ENCODE measurements at places on chromosomes 12 and 14.

- DNase-seq, result no peak
- H3K36me3 ChIP-seq, result peaks cover 6% of the 10 kb centered on the region
- peak overlapping the region; percentile 20 for H3K27ac ChIP-seq
- H3K27me3 ChIP-seq, result no peaks in the 10 kb centered on the region
- peak overlapping the region; percentile 97 for H3K4me3 ChIP-seq
Observed at GRCh38 chr12:46369474-46370379, 2.8 kb downstream of the SLC38A2 start.

DNA sequence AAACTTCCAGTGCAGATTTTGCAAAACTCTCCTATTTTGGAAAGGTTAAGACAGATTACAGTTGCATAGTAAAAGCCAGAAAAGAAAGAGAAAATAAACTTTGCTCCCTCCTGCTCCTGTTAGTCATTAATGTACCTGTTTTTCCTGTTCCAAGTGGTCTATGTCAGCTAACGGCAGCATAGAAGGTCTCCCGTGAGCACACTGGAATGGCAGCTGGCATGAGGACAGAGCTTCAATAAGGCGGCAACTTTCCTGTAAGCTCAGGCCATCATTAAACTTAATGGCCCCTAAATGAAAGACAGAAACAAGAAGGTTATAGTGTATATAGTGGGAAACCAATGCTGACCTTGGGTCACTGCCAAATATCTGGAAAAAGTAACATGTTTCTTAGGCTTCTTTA lies 16.0 kb downstream of the EIF2B2 start:
- H3K4me3 ChIP-seq, result no peak overlapping the region
- no peaks in the 10 kb centered on the region for H3K27me3 ChIP-seq
- no peaks in the 10 kb centered on the region for H3K4me1 ChIP-seq
- H3K36me3 ChIP-seq, result no peaks in the 10 kb centered on the region

GRCh38 chr12:104360157-104360556 lies 56.6 kb downstream of the EID3 start:
- H3K27me3 ChIP-seq, result no peaks in the 10 kb centered on the region
- H3K4me1 ChIP-seq, result no peaks in the 10 kb centered on the region
- H3K36me3 ChIP-seq, result no peaks in the 10 kb centered on the region
- DNase-seq, result no peak
- no peak overlapping the region for H3K27ac ChIP-seq

DNA sequence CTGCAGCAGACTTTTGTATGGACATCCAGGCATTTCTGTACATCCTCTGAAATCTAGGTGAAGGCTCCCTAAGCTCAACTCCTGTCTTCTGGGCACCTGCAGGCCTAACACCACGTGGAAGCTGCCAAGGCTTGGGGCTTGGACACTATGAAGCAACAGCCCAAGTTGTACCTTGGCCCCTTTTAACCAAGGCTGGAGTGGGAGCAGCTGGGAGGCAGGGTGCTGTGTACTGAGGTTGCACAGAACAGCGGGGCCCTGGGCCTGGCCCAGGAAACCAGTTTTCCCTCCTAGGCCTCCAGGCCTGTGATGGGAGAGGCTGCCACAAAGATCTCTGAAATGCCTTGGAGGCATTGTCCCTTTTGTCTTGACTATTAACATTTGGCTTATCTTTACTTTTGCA lies 214.4 kb upstream of the LRIG3 start:
- H3K36me3 ChIP-seq, result no peaks in the 10 kb centered on the region
- H3K4me1 ChIP-seq, result no peaks in the 10 kb centered on the region
- H3K27me3 ChIP-seq, result no peaks in the 10 kb centered on the region
- no peak overlapping the region for H3K27ac ChIP-seq

DNA sequence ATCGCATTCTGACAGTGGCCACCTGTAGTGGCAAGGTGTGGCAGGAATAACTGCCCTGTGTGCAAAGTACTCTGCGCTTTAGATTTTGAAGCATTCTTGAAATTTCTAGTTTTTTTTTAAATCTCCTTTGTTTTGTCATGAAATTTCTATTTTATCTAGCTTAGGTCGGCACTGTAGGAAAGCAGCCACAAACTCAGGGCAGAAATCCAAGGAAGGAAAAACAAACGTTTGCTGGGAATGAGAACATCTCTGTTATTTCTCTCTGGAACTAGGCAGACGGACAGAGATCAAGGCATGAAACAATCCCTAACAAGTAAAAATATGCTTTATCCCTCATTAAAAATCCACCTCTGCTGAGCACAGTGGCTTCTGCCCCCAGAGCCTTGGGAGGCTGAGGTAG lies 1.3 kb upstream of the NR2C1 start:
- no peak for DNase-seq
- no peaks in the 10 kb centered on the region for H3K4me1 ChIP-seq
- no peaks in the 10 kb centered on the region for H3K27me3 ChIP-seq
- no peak overlapping the region for H3K4me3 ChIP-seq
- H3K27ac ChIP-seq, result no peak overlapping the region

GRCh38 chr12:40207551-40207950 lies 17.2 kb upstream of the LRRK2 start:
- no peaks in the 10 kb centered on the region for H3K27me3 ChIP-seq
- H3K27ac ChIP-seq, result no peak overlapping the region
- no peaks in the 10 kb centered on the region for H3K4me1 ChIP-seq
- DNase-seq, result no peak

GRCh38 chr12:131939007-131939406 lies 9.9 kb downstream of the PUS1 start:
- H3K36me3 ChIP-seq, result no peaks in the 10 kb centered on the region
- no peak for DNase-seq
- H3K4me3 ChIP-seq, result no peak overlapping the region
- H3K4me1 ChIP-seq, result no peaks in the 10 kb centered on the region
- no peaks in the 10 kb centered on the region for H3K27me3 ChIP-seq

DNA sequence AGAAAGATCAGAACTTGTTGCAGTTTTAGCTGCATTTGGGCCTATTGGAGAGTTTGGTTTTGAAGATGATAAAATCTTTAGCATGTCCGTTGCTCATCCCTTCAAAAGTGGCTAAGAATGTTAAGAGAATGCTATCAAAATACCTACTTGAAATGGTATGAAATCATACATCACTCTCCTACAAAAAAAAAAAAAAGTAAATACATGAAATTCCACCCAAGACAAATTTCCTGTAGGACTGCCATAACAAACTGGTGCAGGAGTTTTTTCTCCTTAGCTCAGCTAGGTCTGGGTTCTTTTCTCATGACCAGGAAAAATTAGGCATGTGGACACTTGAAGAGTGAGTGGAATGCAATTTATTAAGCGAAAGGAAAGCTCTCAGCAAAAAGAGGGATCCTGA lies 15.9 kb upstream of the FAR2 start:
- H3K4me3 ChIP-seq, result no peak overlapping the region
- no peaks in the 10 kb centered on the region for H3K27me3 ChIP-seq
- H3K4me1 ChIP-seq, result no peaks in the 10 kb centered on the region
- no peak for DNase-seq
- H3K27ac ChIP-seq, result no peak overlapping the region

DNA sequence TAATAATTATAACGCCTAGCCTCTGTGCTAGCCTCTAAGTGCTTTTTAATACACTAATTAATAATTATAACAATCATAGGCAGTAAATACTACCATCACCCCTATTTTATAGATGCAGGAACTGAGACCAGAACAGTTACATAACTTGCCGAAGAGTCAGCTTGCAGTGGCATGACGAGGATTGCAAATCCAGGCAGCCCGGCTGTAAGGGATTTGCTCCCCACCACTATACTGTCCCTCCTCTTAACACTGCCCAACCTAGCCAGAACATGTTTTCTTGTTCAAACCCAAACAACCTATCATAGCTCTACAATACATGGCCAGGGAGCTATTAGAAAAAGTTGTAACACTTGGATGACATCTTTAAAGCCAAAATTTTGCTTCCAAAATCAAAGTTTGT lies 33.9 kb upstream of the VASH1 start:
- no peaks in the 10 kb centered on the region for H3K27me3 ChIP-seq
- no peaks in the 10 kb centered on the region for H3K36me3 ChIP-seq
- H3K27ac ChIP-seq, result no peak overlapping the region
- no peak for DNase-seq
- H3K4me3 ChIP-seq, result no peak overlapping the region

DNA sequence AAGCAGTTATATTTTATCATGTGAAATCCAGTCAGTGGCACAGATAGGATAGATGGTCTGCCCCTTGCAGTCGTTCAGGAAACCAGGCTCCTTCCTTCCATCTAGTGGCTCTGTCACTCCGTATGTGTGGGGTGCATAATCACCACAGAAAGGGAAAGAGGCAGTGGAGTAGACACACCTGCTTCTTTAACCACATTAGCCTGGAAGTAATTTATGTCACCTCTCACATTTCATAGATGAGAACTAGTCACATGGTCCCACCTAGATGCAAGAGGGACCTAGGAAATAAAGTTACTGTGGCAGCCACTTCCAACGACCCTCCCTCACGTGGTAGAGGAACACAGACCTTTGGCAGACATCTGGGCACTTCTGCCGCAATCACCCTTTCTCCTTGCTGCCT lies 14.2 kb upstream of the RNU6-8 start:
- no peak overlapping the region for H3K27ac ChIP-seq
- no peaks in the 10 kb centered on the region for H3K27me3 ChIP-seq
- no peak for DNase-seq

- no peaks in the 10 kb centered on the region for H3K4me1 ChIP-seq
- no peak overlapping the region for H3K27ac ChIP-seq
- no peaks in the 10 kb centered on the region for H3K27me3 ChIP-seq
Observed at GRCh38 chr12:66087365-66087943, 43.1 kb downstream of the LLPH start.

DNA sequence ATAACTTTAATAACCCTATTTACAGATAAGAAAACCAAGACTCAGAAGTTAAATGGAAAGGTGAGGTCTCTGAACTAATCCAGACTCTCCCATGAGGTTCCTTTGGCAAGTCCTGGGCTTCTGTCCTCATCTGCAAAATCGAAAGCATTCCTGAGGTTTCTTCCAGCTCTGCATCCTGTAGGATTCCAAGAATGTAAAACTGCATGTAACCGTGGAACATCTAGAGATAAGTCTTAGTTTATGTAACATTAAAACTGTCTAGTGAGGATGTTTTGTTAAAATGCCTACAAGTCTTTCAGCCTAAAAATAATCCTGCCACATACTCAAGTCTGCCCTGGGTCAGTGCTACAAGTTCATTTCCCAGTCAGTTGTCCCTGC lies 7.3 kb upstream of the ITFG2 start:
- H3K4me3 ChIP-seq, result no peak overlapping the region
- H3K27ac ChIP-seq, result no peak overlapping the region
- DNase-seq, result no peak
- peaks cover 5% of the 10 kb centered on the region for H3K36me3 ChIP-seq
- peaks cover 11% of the 10 kb centered on the region for H3K4me1 ChIP-seq
- no peaks in the 10 kb centered on the region for H3K27me3 ChIP-seq

DNA sequence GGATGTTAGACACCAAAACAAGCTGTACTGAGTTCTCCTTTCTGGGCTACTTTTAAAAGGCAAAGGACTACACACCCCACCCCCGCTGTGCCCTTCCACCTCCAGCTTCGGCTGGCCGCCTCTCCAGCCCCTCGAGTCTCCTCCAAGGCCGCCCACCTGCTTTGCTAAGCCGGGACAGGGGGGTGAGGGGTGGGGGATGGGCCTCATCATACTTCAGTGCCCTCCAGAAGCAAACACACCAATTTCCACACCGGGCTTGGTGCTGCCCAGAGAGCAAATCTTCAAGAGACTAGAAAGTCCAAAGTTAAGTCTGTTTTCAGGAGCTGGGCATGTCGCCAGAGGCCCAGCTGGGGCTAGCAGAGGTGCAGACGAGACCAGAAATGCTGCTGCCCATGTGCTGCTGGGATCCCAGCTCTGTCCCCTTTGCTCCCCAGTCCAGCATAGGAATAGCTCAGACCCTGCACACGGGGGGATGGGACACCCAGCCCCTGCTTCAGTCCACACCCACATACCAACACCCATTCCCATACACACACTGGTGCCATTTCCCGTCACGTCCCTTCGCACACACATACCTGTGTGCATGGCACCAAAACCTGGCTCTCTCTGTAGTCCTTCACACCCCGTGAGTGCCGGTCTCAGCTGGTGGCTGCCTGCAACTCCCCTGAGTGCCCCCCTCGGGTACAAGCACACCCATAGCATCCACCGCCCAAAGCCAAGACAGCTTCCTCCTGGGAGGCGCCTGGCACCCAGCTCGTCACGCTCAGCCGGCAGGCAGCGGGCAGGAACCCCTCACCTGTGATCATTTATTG lies 1.0 kb downstream of the SLC6A12 start:
- peaks cover 3% of the 10 kb centered on the region for H3K27me3 ChIP-seq
- no peaks in the 10 kb centered on the region for H3K36me3 ChIP-seq
- H3K4me1 ChIP-seq, result no peaks in the 10 kb centered on the region
- no peak overlapping the region for H3K27ac ChIP-seq

- H3K4me3 ChIP-seq, result no peak overlapping the region
- no peaks in the 10 kb centered on the region for H3K36me3 ChIP-seq
- no peaks in the 10 kb centered on the region for H3K27me3 ChIP-seq
- no peaks in the 10 kb centered on the region for H3K4me1 ChIP-seq
Observed at GRCh38 chr12:67754933-67755697, 106.6 kb downstream of the DYRK2 start.

DNA sequence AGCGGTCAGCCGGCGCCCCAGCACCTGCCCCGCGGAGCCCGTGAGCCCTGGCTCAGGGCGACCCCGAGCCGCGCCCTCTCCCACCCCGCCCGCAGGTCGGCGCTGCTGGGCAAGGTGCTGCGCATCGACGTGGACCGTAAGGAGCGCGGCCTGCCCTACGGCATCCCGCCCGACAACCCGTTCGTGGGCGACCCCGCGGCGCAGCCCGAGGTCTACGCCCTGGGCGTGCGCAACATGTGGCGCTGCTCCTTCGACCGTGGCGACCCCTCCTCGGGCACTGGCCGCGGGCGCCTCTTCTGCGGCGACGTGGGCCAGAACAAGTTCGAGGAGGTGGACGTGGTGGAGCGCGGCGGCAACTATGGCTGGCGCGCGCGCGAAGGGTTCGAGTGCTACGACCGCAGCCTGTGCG lies 14.4 kb downstream of the HHIPL1 start:
- DNase-seq, result no peak
- peak overlapping the region; percentile 51 for H3K4me3 ChIP-seq
- peaks cover 7% of the 10 kb centered on the region for H3K27me3 ChIP-seq
- H3K36me3 ChIP-seq, result no peaks in the 10 kb centered on the region
- H3K27ac ChIP-seq, result no peak overlapping the region

- no peak overlapping the region for H3K4me3 ChIP-seq
- no peak overlapping the region for H3K27ac ChIP-seq
- peaks cover 3% of the 10 kb centered on the region for H3K27me3 ChIP-seq
Observed at GRCh38 chr12:112684742-112685141, 106.8 kb upstream of the RPH3A start.

DNA sequence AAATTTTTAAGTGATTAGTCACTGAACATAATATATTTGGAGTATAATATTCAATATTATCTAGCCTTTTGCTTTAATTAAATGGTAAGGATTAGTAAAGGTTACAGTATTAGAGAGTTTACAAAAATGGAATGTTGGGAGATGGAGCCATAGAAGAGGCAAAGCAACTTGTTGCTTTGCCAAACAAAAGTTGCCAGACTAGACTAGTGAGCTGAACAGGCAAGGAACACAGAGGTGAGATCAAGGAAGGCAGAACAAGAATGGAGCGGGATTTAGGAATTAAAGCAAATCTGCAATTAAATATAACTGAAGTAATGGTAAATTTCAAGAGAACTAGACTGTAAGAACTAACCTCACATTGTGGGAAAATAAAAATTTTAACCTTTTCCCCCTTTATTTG lies 5.1 kb downstream of the ARF6 start:
- H3K36me3 ChIP-seq, result no peaks in the 10 kb centered on the region
- peak overlapping the region; percentile 17 for H3K4me3 ChIP-seq
- DNase-seq, result no peak
- no peaks in the 10 kb centered on the region for H3K27me3 ChIP-seq
- H3K4me1 ChIP-seq, result peaks cover 24% of the 10 kb centered on the region
- peak overlapping the region; percentile 70 for H3K27ac ChIP-seq

- no peaks in the 10 kb centered on the region for H3K36me3 ChIP-seq
- no peak for DNase-seq
- peak overlapping the region; percentile 34 for H3K4me3 ChIP-seq
- H3K27ac ChIP-seq, result peak overlapping the region; percentile 15
- H3K27me3 ChIP-seq, result no peaks in the 10 kb centered on the region
Observed at GRCh38 chr12:89461649-89462612, 62.7 kb downstream of the GALNT4 start.
